Tongue (tissue), 3 donors: ENCODE measurements at places on chromosomes 4 and X. TPM values are rescaled to one million over a fixed set of nuclear protein-coding genes. Genes with fewer than 3 reads are reported as not detected.

DNA sequence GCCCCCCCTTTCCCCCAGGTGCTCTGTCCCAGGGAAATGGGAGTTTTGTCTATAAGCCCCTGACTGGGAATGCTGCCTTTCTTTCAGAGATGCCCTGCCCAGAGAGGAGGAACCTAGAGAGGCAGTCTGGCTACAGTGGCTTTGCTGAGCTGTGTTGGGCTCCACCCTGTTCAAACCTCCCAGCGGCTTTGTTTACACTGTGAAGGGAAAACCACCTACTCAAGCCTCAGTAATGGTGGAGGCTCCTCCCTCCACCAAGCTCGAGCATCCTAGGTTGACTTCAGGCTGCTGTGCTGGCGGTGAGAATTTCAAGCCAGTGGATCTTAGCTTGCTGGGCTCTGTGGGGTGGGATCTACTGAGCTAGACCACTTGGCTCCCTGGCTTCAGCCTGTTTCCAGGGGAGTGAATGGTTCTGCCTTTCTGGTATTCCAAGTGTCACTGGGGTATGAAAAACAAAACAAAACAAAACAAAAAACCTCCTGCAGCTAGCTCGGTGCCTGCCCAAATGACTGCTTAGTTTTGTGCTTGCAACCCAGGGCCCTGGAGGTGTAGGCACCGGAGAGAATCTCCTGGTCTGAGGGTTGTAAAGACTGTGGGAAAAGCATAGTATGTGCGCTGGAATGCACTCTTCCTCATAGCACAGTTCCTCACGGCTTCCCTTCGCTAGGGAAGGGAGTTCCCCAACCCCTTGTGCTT, 41.7 kb downstream of the ITM2A start:
- no peak for DNase-seq

DNA sequence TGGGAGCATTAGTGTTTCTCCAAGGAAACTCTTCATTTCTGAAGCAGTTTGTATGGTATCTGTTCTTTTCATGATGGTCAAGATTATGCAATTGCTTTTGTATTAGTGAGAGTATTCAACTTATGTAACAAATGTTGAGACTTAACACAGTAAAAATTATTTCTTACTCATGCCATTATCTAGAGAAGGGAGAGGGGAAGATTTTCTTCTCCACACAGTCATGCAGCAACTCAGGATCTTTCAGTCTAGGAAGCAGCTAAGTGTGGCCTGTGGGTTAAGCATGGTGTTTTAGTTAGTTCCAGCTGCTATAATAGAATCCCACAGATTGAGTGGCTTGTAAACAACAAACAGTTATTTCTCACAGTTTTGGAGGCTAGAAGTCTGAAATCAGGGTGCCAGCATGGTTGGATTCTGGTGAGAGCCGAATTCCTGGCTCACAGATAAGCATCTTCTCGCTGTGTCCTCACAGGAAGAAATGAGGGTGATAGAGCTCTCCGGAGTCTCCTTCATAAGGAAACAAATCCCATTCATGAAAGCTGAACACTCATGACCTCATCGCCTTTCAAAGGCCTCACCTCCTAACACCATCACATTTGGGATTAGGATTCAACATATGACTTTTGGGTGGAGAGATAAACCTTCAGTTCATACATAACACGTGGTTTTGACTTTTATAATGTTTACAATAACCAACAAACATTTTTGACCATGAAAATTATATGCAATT, 101.2 kb downstream of the FRMPD4 start:
- no peak for DNase-seq

- DNase-seq = peak; percentile 19
These were observed 29.5 kb upstream of the XIAP start for GRCh38 chrX:123830309-123830708.

DNA sequence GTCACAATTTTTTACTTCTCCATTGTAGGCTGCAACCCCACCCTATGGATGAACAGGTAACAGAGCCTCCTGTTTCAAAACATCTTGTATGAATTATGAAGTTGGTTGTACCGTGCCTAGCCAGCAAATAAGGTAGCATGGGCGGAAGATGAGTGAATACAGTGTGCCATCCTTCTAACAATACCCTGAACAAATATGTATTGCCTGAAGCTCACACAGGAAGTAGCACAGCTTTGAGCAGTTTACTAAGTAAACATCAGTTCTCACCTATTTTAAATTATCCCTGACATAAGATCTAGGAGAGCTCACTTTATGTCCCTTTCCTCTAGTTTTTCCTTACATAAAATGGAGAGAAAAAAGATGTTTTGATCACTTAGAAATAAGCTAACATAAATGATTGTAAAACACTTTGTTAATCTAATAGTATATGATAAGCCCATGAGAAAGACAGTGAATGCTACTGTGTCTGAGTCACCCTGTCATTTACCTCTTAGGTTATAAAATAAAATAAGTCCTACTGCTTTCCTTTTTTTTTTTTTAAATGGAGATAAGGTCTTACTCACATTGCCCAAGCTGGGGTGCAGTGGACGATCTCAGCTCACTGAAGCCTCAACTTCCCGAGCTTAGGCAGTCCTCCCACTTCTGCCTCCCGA, 36.6 kb downstream of the GRSF1 start:
- no peak for DNase-seq

- DNase-seq = no peak
These were observed 71.5 kb downstream of the PLS3 start for GRCh38 chrX:115632455-115632854.

DNA sequence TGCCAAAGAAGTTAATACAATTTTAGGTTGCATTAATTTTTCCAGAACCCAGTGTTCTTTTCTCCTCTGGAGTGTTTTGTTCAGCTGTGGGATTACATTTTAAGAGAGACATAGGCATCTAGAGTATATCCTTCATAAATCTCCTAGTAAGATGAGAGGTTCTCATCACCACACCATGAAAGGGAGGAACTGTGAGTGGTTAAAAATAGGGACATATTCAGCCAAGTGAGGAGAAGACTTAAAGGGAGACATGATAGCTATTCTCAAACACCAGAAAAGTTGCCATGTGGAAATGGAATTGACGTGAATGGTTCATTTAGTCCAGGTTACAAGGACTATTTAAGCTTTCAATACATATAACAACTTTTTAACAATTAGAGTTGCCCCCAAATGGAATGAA, 6.5 kb upstream of the MRPL1 start:
- no peak for DNase-seq

- DNase-seq = no peak
These were observed 87.3 kb upstream of the CPEB2 start for GRCh38 chr4:14915018-14915417.

DNA sequence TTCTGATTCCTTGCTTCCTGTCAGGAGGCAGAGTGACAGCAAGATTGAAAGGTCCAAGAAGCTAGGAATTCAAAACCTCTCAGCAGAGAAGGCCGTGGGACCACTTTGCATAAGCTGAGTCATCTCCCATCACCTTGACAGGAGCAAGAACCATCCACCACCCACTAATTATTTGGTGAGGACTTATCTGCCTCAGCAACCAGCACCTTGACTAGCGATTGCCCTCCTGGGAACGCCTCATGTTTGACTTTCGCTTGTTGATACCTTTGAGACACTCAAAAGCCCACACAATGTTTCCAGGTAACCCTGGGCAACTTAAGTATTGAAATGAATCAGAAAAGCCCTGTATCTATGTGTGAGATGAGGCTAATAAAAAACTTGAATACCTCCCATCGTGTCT, 233.5 kb upstream of the GYPA start:
- DNase-seq = no peak

GRCh38 chrX:70769659-70770227, 138.8 kb downstream of the TEX11 start:
- peak; percentile 10 for DNase-seq

- DNase-seq = no peak
These were observed 21.6 kb upstream of the FGG start for GRCh38 chr4:154634058-154634457.

DNA sequence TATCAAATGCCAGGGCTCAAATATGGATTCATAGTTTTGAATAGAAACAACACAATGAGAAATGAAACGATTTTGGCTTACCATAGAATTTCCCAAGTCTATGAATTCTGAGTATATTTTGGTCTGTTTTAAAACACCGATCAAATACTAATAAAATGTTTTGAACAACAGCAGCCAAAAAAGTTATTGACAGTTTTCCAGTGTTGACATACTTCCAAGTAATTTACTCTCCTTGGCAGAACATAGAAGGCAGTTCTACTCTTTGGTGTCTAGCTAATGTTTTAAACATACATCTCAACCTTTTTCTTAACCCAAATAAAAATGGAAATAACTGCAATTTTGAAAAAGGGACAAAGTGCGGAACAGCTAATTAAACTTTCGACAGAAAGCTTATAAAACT, 1419.8 kb downstream of the ADGRL3 start:
- DNase-seq = peak; percentile 2

DNA sequence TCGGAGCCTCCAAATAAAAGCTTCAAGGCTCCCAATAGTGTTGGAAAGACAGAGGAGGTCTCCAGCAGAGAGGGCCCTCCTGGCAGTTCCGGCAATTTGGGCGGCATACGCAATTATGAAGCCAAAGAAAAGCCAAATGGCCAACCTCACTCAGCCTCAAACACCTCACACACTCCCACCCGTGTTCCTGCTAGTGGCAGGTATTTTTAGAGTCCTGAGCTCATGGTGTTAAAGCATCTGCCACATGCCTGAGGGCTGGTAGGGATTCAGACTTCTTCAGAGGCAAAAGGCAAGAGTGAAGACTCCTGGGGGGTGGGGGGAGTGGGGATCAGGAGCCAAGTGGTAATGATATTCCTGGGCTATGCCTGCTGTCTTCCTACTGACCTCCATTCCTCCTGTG, 7.4 kb downstream of the RAB33A start:
- DNase-seq = no peak

DNA sequence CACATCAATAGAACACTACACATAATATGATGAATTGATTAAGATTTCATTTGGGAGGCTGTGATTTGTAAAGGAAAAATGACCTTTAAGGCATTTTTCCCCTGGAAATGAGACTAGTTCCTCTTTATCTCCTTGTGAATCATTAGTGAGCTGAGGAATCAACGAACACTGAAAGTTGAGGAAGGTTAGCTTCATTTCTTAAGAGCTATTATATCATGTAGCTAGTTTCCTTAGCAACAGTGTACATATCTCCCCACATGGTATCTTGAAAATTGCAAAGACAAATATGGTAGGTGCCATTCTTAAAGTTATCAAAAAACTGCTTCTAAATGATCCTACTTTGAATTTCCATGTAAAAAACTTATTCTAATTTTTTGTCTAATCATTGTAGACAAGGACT, 127.5 kb upstream of the NRK start:
- no peak for DNase-seq

GRCh38 chr4:8590546-8590880, 2.1 kb upstream of the CPZ start:
- DNase-seq = no peak

DNA sequence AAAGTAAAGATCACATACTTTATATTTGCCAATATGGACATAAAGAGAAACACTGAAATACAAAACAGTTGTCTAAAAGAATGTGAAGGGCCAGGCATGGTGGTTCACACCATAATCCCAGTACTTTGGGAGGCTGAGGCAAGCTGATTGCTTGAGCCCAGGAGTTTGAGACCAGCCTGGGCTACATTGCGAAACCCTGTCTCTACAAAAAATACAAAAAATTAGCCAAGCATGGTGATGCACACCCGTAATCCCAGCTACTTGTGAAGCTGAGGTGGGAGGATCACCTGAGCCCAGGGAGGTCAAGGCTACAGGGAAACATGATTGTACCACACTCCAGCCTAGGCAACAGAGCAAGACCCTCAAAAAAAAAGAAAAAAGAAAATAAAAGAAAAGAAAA, 11.8 kb downstream of the RBM47 start:
- DNase-seq = no peak

- peak; percentile 20 for DNase-seq
These were observed 27.3 kb downstream of the CT45A1 start for GRCh38 chrX:135740681-135741149.

GRCh38 chr4:109005523-109005922, 242.7 kb upstream of the ETNPPL start:
- no peak for DNase-seq

DNA sequence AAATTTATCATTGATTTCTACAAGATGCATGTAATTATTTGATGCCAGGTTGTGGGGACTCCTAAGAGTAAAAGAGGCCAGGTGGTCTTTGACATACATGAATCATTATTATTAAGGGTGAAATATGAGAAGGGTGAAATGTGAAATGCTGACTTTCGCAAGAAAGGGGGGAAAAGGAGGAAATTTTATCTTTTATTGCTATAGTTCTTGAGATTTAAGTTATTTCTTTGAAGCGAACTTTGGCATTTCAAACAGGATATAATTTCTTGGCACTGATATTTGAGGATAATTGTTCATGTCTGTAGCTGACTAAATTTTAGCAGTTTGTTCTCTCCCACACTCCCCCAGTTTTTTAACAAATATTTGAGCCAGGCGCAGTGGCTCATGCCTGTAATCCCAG, 80.1 kb downstream of the TMEM131L start:
- DNase-seq = no peak

DNA sequence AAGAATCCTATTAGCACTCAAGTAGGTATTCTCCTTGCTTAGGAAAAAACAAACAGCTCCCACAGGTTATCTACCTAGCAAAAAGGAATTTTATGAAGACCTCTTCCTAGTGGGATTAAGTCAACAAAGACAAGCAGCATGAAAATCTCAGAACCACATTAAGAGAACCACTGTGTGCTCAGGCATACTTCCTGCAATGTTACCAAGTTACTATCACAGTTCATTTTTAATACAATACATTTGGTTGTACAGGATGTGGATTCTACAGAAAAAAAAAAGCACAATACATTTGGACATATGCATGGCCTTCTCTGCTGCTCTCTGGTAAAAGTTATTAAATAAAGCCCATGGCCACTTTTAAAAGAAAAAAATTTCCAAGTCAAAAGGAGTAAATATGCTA, 193.7 kb downstream of the PPP3CA start:
- no peak for DNase-seq

DNA sequence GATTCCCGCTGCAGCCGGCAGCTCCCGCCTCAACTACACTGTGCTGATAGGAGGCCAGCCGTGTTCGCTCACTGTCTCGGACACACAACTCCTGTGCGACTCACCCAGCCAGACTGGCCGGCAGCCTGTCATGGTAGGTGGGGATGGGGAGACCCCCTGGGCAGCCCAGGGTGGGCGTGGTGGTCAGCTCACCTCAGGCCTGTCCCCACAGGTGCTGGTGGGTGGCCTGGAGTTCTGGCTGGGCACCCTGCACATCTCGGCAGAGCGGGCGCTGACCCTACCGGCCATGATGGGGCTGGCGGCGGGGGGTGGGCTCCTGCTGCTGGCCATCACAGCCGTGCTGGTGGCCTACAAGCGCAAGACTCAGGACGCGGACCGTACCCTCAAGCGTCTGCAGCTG, 9.5 kb downstream of the PLXNA3 start:
- DNase-seq = no peak

The WDR17 gene
- total RNA-seq = 5.7 TPM

The FAM9B gene
- not detected for total RNA-seq

The SPANXN2 gene
- total RNA-seq = not detected

The GNRHR gene
- total RNA-seq = not detected

The STPG2 gene
- total RNA-seq = 0.31 TPM

The LRAT gene
- total RNA-seq = 0.10 TPM

The IL2 gene
- total RNA-seq = not detected

The ARR3 gene
- total RNA-seq = not detected

The CHIC1 gene
- 22.3 TPM for total RNA-seq

The CCDC158 gene
- total RNA-seq = 0.51 TPM

The RNF150 gene
- 62.1 TPM for total RNA-seq

The TEX11 gene
- total RNA-seq = not detected

The NLRP2B gene
- total RNA-seq = not detected

The ZBTB49 gene
- 9.7 TPM for total RNA-seq

The P2RY10 gene
- 0.62 TPM for total RNA-seq

The DDX53 gene
- not detected for total RNA-seq

The PSAPL1 gene
- total RNA-seq = 0.51 TPM

The GPR34 gene
- 2.7 TPM for total RNA-seq

The NPNT gene
- 110 TPM for total RNA-seq
